ENCODE measurements at places on chromosomes 2 and 18. TPM values are rescaled to one million over a fixed set of nuclear protein-coding genes. Genes with fewer than 3 reads are reported as not detected.
A peak's percentile ranks its signal among the peaks of the same experiment; 100 is the strongest.

DNA sequence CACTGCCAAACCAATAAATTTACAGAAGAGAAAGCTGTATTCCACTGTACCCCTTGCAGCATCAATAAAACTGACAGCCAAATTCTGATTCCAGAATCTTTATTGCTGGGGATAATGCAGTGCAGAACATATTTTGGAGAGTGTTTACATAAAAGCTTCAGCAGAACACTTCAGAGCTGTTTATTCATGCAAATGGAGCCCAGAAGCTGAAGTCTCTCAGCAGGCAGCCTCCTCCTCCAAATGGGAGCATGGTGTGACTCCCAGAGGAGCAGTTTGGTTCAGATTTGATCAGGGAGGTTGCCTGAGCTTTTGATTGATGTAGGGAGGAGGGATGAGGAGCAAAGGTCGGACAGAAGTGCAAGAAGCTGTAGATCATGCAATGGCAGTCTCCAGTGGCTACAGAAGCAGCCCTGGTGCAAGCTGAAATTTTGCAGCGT, 22.4 kb downstream of the LHCGR start:
- DNase-seq = no peak

GRCh38 chr2:208254118-208254870, 577 bp downstream of the IDH1 start:
- DNase-seq = peak; percentile 78

- no peak for DNase-seq
Observed at GRCh38 chr2:239303711-239304532, 96.9 kb downstream of the HDAC4 start.

DNA sequence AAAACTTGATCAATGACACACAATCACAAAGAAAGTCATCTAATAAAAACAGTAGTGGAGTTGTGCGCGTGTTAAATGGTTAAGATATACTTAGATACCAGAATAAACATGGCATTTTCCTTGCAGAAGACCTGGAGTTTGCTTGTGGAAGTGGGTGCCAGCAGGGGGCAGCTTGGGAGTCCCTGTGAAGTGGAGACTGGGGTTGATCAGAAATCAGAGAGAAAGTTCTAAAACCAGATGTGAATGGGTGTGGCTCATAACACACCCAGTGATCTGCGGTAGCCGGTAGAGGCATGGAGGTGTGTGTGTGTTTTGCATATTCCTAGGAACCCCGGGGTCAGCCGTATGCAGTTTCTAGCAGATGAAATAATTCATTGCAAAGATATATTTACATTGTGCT, 300.1 kb upstream of the TRIB2 start:
- no peak for DNase-seq

DNA sequence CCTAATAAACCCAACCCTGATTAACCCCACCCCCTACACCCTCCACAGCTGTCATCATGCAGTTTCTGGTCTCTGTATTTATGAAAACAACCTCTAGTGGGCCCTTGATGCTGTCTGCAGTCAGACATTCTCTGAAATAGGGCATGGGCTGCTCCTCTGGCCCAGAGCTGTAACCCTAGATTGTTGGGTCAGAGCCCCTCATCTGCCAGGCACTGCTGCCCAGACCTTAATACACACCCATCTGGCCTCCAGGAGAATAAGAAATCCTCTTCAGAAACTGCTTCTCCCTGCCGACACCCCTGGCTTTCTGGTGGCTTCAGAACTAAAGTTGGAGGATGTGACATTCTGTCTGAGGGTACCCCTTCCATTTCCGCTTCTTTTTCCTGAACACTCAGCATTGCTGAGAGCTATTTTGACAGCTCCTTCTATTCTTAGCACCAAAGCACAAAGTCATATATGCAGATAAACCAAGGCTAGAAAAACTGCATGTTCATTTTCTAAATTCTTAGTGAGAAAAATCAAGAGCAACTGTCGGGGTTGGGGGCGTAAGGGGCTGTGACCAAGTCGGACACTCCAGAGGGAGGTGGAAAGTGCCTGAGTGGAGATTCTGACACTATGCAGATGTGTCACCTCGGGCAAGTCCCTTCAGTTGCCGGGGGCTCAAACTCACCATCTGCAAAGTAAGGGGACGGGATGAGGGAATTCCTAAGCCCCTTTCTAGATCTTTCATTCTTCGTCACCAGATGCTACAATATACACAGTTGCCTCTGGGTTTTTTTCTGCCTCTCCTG, 28.7 kb downstream of the SRSF7 start:
- no peak for DNase-seq

DNA sequence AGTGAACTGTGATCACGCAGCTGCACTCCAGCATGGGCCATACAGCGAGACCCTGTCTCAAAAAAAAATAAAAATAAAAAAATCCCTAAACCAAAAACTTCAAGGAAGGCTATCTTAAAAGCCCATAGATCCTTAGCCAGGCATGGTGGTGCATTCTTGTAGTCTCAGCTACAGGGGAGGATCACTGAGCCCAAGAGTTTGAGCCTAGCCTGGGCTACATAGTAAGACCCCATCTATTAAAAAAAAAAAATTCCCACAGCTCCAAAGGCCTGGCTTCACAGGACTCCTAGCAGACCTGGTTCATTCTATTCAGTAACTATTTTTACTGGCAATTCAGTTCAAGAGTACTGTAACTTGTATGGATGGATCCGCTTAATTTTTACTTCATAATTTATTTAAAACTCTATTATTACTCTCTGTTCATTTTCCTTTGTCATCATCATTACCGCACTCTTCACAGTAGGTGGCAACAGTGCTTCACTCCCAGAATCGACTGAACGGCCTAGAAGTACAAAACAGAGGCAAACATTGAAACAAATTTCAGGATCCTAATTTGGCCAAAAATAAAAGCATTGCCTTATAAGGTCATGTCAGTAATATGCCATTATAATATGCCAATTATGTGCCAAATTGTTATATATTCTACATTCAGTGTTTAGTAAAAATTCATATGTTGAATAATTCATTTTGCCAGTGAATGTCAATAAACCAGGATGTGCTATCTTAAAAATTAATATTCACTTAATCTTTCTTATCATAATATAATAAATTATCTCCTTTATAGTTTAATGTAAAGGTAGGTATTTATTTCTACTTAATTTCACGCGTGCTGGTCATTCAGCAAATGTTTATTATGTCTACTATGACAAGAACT, 14.3 kb upstream of the STAM2 start:
- peak; percentile 50 for DNase-seq

GRCh38 chr18:63120620-63121019, 198.9 kb downstream of the BCL2 start:
- no peak for DNase-seq

SGPP2 gene
- total RNA-seq = not detected

GRCh38 chr18:49238433-49239042, 221.9 kb downstream of the DYM start:
- no peak for DNase-seq

CNNM3 gene
- 3.0 TPM for total RNA-seq

MYO7B gene
- total RNA-seq = 1.8 TPM

CEBPZ gene
- total RNA-seq = 61.4 TPM

DNA sequence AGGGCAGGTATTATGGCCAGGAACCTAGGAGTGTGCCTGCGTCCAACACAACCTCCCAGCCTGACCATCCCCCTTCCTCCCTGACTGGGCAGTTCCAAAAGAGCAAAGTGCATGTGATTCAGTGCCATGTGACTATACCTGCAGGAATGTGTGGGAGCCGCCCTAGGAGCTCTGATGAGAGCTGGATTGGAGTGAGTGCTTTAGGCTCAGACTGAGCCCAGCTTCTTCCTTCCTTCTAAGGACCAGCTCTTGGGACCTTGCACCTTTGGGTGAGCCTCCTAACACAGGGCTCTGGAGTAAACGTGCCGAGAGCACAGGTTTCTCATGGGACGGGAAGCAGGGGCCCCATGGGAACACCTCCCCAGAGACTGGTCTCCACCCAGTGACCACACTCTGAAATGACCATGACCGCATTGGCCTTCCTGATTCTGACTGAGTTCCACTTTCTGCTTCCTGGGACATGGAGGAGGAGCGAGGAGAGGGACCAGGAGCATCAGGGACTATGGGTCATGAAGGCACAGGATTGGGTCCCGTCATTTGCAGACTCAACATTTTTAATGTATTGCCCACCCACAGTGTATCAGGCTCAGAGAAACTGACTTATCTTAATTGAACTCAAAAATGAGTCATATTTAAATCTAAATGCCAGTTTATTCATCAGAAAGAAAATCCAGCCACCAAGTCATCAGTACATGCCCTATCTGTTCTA, 87.8 kb upstream of the BCL2L11 start:
- DNase-seq = no peak

IL1A gene
- total RNA-seq = 0.16 TPM

NTSR2 gene
- not detected for total RNA-seq

SLC9A4 gene
- total RNA-seq = not detected

All from SJSA1 (cell line).